ENCODE measurements at places on chromosomes 7 and 10.

DNA sequence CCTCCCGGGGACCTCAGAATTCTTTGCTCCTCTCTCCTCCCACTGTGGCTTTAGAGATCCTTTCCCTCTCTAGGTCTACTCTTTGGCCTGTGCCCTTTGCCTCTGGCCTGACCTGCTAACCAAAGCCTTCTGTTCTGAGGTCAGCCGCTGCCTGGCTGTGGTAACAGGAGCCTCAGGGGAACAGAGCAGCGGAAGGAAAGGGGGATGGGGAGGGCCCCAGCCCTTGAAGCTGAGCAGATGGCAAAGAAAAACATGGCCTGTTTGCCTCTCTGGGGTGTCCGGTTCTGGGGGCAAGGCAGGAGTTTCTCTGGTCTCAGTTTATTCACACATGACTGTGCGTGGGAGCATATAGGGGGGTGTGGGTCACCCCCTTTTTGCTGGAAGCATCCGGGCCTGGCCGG lies 28.2 kb downstream of the COL26A1 start:
- no peak for DNase-seq

- DNase-seq: no peak
These were observed at the start of gene TBXAS1 for GRCh38 chr7:139829025-139829774. Gene TBXAS1 (plus strand): TSS chr7:139829264. CDS start chr7:139829391, 127 bp downstream.

GRCh38 chr10:7818295-7819120 lies at the start of gene TAF3:
Gene TAF3 (plus strand): TSS chr10:7818505. CDS start chr10:7818710, 205 bp downstream.
- peak; percentile 94 for DNase-seq

- no peak for DNase-seq
These were observed 1093.3 kb upstream of the C7orf33 start for GRCh38 chr7:147497246-147497645.

DNA sequence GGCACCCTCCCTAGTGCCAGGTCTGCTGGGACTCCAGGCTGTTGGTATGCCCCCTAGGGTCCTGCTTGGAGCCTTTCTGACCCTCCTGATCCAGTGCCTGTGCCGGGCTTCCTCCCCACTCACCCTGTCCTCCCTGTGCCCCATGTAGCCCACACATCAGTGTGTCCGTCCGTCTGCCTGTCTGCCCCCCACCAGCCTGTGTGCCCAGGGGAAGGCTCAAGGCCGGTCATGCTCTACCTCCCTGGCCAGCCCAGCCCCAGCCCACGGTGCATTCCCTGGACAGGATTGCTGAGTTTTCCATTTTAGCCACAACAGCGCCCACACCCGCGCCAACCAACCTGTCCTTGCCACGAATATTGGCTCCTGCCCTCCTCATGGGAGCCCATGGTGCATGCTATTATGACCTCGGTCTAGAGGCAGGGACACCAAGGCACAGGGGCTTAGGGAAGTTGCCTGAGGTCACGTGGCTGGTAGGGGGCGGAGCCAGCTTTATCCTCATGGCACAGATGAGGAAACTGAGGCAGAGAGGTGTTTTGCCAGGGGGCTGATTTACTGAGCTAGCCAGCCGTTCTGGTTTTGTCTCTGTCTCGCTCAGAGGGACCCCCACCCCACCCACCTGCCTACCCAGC lies 136.0 kb downstream of the FAM53B start:
- DNase-seq: no peak

DNA sequence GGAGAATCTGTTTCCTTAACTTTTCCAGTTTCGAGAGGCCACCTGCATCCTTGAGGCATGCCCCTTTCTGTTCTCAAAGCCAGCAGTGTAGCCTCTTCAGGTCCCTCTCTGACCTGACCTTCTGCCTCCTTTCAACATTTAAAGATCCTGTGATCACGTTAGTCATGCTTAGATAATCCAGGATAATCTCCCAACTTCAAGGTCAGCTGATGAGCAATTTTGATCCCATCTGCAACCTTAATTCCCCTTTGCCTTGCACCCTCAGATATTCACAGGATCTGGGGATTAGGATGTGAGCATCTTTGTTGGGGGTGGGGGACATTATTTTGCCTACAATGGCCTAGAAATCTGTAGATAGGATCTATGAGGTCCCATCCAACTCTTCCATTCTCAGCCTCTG lies 8.0 kb downstream of the HKDC1 start:
- no peak for DNase-seq

GRCh38 chr10:373526-374309 lies 238.5 kb downstream of the ZMYND11 start:
- DNase-seq: no peak

DNA sequence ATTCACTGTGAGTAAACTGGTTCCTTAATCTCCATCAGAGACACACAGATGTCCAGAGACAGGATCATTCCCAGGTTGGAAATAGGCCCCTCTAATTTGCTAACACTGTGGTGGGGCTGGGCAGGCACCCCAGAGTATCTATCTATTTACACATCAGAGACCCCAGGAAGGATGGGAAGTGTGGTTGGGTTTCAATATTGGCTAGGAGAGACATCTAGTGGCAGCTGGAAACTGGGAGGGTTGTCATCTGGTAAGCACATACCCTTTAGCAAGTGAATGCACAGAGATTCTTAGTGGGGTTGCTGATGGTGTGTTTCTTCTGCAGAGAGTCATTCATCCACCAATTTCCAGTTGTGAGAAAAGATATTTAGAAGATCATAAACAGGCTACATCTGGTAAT lies 36.0 kb upstream of the NRG3 start:
- no peak for DNase-seq

- DNase-seq: no peak
These were observed 66.5 kb downstream of the SHH start for GRCh38 chr7:155745737-155746136.

GRCh38 chr7:25087855-25088254 lies 37.2 kb downstream of the CYCS start:
- DNase-seq: no peak

- DNase-seq: no peak
These were observed 177.0 kb downstream of the SND1 start for GRCh38 chr7:127828843-127829500.

- no peak for DNase-seq
These were observed 643.4 kb downstream of the AUTS2 start for GRCh38 chr7:70241536-70242175.

DNA sequence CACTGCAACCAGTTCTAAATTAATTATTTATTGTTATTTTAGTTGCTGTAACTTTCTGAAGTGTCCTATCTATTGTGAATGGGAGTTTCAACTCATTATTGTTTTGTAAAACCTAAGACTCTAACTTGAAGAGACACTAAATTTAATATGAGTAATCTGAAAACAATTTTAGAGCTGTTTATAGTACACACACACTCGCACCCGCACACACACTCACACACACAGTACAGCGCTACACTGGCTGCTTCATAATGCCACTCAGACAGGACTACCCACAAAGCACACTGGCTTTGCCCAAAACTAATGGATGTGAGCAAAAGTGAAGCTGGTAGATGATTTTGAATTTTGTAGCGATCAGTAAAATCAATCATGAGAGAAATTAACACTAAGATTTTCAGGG lies 238.9 kb upstream of the ETV1 start:
- no peak for DNase-seq

- DNase-seq: no peak
These were observed 64.1 kb downstream of the LYZL2 start for GRCh38 chr10:30565449-30565848.

- no peak for DNase-seq
These were observed 54.3 kb downstream of the MAP3K8 start for GRCh38 chr10:30488316-30488715.

DNA sequence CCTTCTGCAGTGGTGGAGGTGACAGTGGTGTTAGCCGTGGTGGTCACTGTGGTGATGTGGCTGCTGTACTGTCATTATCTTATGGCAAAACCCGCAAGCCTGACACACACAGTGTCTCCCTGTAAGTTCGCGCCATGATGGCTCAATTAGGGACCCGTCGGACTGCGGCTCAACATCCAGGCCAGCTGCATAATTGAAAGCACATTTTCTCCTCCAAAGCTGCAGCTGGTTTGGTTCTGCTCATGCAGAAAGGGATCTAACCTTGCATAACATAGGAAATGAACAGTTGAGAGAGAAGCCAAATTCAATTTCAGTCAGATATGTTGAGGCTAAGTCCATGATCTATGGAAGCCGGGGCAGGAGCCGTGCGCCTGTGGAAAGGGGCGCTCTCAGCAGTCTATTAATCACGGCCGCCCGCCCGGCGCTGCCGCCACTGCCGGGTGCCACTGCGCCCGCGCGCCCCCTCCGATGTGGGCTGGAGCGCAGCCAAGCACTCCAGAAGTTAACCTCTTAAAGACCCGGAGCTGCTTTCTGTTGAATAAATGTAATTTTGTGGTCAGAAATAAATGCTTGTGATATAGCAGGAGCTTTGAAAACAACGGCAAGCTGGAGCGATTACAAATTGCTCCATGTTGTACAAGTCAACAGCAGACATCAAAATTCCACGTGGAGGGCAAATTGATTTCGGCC lies 227.7 kb downstream of the CUX1 start:
- DNase-seq: peak; percentile 88

GRCh38 chr10:75487087-75487754 lies 55.8 kb downstream of the LRMDA start:
- DNase-seq: no peak

DNA sequence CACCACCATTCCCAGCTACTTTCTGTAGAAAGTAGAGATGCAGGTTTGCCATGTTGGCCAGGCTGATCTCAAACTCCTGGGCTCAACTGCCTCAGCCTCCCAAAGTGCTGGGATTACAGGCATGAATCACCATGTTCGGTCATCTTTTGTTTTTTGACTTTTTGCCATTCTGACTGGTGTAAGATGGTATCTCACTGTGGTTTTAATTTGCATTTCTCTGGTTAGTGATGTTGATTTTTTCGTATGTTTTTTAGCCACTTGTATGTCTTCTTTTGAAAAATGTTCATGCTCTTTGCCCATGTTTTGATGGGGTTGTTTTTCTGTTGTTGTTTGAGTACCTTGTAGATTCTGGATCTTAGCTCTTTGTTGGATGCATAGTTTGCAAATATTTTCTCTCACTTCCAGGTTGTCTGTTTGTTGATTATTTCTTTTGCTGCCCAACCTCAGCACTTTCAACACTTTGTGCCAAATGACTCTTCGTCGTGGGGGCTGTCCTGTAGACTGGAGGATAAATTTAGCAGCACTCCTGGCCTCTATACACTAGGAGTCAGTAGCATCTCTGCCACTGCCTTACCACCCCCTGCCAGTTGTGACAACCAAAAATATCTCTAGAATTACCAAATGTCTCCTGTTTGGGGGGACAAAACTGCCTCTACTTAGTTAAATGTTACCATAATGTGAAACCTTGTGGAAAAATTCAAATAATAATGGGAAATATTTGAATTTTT lies 6.5 kb upstream of the CPED1 start:
- no peak for DNase-seq

GRCh38 chr10:60276232-60276631 lies 113.4 kb downstream of the ANK3 start:
- no peak for DNase-seq

DNA sequence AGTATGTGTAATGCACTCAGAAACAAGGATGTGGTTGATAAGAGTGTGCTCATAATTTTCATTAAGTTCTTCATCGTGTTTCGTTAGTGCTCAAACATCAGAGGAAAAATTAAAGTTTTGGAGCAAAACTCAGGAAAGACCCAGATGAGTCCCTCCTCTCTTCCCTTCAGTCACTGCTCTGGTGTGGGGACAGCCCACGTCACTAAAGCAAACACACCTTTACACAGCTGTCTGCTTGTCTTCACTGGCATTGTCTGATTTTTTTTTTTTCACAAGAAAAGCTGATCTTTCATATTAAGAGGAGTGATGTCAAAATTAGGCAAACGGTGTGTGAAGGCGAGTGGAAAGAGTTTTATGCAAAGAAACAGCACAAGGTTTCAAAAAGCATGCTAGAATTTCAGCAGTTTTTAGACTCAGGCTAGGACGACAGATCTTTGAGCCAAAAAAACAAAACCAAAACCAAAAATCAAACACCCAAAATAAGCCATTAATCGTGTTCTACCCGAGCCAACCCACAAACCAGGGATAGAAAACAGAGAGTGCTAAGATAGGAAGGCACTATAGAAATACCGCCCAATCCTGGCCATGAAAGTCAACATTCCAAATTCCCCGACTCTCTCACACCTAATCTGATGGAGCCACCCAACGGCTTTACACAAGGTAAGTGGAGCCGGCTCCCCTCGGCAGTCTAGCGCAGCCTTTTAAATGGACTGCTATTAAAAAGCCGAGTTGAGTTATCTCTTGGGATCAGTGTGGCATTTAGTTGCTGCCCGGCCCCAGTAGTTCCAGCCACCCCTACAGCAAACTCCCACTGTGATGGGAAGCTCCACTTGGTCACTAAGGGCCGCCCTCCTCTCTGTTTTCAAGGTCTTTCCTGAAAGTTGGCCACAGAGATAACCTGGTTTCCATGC lies 27.9 kb upstream of the GATA3 start:
- DNase-seq: no peak

DNA sequence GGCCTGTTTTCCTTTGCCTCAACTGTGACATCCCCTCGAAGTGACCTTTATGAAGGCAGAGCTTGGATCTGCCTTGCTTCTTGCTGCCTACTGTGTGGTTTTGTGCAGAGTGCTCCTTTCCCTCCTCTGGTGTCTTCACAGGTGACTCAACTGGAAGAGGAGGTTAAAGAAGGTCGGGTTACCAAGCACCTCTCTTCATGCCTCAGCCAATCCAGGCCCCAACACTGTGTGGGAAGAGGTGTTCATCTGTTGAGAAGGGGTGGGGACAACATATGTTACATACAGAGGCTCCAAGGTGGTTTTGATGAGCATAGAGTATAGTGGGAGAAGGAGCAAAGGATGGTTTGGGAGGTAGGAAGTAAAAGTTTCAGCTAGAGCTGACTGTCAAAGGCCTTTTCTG lies 155.7 kb downstream of the AUTS2 start:
- no peak for DNase-seq

- DNase-seq: peak; percentile 86
These were observed 59.6 kb downstream of the NEURL1 start for GRCh38 chr10:103552856-103553742.

DNA sequence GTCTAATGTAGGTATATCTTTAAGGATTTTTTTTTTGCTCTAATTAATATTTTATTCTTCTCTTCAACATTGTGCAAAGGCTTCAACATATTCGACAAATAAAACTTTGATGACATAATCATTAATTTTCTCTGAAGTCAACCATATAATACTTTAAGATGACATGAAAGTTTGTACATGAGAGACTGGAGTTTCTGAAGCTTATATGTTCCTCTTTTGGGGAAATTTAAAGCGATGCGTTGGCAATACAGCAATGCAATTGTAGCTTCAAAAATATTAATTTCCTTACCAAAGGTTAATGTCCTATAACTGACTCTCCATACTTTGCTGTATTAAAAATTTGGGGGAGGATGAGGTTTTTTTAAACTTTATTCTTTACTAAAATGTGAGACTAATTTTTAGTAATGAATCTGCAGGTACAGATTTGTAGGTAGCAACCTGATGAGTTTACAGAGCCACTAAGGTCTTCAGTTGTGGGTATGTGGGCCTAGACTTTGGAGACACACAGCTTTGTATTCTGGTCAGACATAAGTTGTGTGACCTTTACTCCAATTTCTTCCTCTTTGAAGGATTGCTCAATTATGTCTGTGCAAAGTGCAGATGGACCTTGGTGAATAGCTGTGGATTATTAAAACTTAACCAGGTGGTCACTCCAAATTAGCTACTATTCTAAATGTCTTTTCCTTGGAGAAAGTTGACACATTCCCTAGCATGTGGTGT lies 18.0 kb upstream of the LIPA start:
- no peak for DNase-seq
